ENCODE measurements at places on chromosomes 2 and 18.

- DNase-seq, result no peak
Observed at GRCh38 chr2:158403237-158403636, 53.3 kb downstream of the CCDC148 start.

- no peak for DNase-seq
Observed at GRCh38 chr18:4960578-4960977, 236.5 kb downstream of the AKAIN1 start.

DNA sequence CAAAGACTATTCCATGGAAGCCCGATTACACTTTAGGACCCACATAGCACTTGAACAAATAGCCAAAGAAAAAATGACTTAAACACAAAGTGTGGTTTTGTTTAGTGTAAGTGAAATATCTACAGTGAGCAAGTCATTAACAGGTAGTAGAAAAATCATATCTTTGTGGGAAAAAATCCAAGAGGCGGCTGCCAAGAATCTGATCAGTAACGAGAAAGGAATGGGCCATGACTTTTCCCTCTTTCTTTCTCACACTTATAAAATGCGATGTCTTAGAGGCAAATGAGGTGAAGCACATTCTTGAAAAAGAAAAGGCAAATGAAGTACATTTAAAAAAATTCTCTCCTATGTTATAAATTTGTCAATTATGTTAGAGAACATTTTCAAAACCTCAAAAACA is 12.9 kb upstream of the GEMIN6 start:
- no peak for DNase-seq

DNA sequence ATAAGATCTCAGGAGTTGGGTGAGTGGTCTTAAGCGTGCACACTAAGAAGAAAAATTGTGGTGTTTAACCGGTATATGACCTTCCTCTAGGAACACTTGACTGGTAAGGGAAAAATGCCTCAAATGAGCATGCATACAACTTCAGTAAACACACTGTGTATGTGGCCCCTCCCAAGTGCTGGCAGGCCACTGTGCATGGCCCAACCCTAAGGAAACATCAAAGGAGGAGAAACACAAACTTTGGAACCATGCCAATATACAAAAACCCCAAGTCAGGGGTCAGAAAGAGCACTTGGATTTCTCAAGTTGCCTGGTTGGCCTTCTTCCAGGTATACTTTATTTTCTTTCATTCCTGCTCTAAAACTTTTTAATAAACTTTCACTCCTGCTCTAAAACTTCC is 308.9 kb upstream of the LRRTM4 start:
- DNase-seq, result no peak

DNA sequence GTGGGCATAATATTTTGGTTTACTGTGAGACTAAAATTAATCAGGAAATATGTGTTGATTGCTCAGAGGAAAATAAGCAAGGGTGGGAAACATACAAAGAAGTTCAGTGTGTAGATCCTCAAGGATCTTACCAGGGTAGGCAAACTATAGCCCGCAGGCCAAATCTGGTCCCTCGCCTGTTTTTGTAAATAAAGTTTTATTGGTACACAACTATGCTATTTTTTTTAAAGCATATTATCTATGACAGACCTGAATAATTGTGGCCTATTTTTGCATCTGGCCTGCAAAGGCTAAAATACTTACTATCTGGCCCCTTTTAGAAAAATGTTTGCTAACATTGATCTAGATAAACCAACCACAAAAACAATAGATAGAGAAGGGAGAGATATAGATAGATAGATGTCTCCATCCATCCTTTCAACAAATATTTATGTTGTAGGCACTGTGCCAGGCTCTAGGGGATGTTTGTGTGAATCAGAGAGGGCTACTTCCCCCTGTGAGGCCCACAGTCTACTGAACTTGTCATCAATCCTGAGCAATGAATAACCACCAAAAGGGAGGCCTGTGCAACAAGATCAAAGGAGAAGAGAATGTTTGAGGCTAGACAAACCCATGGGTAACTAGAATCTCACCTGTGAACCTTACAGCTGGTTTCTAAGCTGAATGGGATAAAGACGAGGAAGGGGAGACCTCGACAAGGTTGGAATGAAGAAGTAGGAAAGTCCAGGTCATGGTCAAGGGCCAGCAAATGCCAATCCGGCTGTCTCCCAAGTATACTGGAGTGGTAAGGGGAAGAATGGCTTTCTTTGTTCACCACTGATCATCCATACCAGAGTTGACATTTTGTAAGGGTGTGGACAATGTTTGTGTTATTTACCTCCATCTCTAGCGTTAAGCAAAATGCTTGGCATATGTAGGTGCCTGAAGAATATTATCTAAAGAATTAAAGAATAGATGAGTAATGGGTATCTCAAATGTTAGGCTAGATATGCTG is 23.6 kb downstream of the ALPK2 start:
- peak; percentile 23 for DNase-seq

DNA sequence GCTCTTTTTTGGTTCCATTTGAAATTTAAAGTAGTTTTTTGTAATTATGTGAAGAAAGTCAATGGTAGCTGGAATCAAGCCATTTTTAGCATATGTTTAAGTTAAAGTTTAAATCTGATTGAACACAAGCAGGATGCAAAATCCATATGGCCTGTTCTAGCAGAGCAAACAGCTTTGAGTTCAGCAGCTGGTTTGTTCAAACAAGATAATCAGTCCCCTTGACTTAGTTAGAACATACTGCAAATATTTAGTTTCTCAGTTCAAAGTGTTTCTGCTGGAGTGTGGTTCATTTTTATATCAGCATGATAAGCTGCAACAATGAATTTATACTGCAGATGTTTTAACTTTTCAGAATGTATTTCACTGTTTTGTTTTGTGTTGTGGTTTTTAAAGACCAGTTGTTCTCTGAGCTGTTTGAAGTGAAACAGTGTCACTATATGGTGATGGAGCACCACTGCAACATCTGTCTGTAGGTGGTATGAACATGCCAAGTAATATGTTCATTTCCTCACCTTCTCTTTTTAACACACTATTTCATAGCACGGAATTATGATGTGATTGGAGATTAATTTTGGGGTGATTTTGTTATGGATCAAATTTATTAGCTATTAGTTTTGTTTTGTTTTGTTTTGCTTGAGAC is 125.3 kb downstream of the COL4A4 start:
- no peak for DNase-seq

GRCh38 chr2:33335516-33335915 is 140.9 kb upstream of the RASGRP3 start:
- DNase-seq, result no peak

GRCh38 chr18:42683094-42683493 is 432.4 kb downstream of the RIT2 start:
- no peak for DNase-seq

- no peak for DNase-seq
Observed at GRCh38 chr2:18243816-18244215, 316.6 kb downstream of the RDH14 start.

DNA sequence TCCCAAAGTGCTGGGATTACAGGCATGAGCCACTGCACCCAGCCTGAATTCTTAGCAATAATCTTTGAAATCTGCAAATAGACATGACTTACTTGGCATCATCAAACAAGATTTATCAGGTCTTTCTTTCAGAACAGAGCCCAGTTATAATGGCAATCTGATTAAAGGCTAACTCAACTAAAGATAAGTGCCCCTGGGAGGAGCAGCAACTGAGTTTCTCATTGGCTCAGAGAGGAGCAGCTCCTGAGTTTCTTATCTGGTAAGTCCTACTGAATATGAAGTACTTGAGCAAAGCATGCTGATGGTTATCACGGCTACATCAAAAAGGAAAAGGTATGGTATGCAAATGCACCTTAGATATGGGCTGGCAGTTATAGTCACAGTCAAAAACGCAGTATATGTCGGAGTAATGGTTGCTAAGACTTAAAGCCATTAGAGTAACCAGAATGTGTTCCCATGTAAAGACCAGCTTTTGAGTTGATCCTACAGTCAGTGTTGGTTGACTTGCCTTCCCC is 15.0 kb upstream of the AP1S3 start:
- DNase-seq, result no peak

- DNase-seq, result no peak
Observed at GRCh38 chr18:52657043-52657805, 317.2 kb downstream of the DCC start.

DNA sequence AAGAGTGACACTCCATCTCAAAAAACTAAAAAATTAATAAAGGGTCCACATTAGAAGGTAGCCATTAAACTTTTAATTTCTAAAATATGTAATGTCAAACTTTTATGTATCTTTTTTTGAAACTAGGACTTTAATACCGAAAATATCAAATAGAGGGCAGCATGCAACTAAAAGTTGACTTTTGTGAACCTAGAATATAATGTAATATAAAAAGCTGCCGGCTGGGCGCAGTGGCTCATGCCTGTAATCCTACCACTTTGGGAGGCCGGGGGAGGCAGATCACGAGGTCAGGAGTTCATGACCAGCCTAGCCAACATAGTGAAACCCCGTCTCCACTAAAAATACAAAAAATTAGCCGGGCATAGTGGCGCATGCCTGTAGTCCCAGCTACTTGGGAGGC is 62.8 kb downstream of the INO80D start:
- no peak for DNase-seq

DNA sequence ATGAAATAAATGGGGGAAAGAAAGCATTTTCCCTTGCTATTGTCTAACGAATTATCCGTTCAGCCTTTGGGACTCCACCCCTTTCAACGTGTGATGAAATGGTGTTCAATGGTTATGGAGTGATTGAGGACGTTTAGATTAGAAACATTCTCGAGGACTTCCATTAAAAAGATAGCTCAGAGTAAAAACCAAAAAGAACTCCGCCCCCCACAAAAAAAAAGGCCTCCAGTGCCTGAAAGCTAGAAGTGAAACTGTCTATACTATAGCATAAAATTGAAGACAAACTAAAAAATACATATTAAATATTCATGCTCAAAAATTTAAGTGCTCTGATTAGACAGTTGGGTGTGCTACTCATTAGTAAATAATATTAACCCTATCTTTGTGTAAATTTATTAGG is 3.0 kb upstream of the ZNF516 start:
- no peak for DNase-seq

- DNase-seq, result no peak
Observed at GRCh38 chr2:106977717-106978116, 91.8 kb upstream of the ST6GAL2 start.

DNA sequence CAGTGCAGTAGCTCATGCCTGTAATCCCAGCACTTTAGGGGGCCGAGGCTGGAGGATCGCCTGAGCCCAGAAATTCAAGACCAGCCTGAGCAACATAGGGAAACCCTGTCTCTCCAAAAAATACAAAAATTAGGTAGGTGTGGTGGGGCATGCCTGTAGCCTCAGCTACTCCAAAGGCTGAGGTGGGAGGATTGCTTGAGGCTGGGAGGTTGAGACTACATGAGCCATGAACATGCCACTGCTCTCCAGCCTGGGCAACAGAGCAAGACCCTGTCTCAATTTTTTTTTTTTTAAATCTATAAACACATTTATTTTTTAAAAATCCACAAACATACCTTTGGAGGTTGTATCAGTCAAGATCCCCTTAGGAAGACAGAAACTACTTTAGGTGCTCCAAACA is 326.3 kb downstream of the EPHA4 start:
- DNase-seq, result no peak
